CD4-positive, alpha-beta T cell treated with Interleukin-6 at 100 ng/mL for 8 hours (primary cell): ENCODE measurements at places on chromosomes 2 and 18.
A peak's percentile ranks its signal among the peaks of the same experiment; 100 is the strongest.

GRCh38 chr18:42178376-42179080 lies 223.5 kb downstream of the PIK3C3 start:
- no peak for DNase-seq

- DNase-seq: no peak
Observed at GRCh38 chr2:149585166-149585885, 2.2 kb downstream of the MMADHC start.

GRCh38 chr2:136389809-136390208 lies 271.9 kb upstream of the CXCR4 start:
- DNase-seq: no peak

- DNase-seq: no peak
Observed at GRCh38 chr2:148300544-148300943, 279.7 kb downstream of the MBD5 start.

GRCh38 chr2:39991298-39991697 lies 212.2 kb upstream of the THUMPD2 start:
- no peak for DNase-seq

DNA sequence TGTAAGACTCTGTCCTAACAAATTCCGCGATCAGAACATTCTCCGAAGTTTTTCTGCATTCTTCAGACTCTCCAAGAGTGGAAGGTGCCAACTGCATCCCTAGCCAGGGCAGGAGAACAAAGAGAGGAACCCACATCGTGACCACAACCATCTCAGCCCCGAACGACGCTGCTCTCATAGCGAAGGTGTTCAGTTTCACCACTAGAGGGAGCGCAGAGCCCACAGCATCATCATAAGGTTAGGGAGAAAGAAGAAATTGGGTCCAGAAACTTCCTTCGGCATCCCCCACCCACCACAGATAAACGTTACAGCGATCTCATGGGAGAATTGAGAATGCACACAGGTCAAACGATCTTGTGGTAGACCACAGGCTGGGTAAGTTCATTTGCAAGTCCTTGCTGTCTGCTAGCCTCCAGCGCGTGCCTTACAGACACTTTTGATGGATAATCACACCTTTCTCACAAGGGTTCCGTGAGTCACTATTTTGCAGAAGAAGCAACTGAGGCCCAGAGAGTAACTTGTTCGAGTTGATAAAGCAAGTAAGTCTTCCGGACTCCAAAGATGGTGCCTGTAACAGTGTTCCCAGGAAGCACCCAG lies 53.7 kb upstream of the ARL4C start:
- peak; percentile 52 for DNase-seq

DNA sequence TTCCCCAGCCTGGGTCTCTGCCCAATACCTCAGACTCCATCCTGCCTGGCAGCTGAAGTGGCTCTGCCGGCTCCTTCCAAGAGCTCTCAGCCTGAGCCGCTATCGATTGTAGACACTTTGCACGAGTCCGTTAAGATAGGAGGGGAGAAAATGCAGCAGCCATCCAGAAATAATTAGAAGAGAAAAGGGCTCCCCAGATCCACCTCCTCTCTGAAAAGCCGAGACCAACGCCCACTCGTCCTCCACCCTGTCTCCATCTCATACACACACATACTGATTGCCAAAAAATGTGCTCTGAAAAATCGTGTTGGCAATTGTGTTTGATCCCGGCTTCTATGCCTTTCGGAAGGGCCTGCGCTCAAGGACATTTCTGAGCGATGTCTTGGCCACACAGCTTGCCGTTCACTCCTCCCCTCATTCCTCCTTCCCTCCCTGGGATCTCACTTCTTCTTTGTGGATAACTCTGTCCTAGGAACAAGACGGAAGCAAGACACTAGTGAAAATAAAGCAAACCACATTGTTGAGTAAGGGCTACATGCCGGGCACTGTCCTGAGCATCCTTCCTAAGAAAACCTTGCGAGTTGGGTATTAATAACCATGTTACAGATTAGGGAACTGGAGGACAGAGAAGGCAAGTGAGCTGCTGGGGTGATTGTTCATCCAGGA lies 372.8 kb upstream of the MYT1L start:
- DNase-seq: no peak

DNA sequence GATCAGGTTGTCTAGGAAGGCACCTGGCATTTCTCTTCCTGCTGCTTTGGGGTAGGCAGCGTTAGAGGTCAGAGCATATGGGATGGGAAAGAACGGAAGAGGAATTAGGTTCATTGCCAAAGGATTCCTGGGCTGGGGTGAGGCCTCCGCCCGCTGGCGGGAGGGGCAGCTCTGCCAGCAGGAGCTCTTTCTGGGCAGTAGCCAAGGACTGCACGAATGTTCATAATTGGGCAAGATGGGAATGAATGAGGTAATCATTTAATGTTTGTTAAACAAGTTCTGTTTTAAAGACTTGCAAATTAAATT lies 253.9 kb downstream of the AGAP1 start:
- DNase-seq: no peak

DNA sequence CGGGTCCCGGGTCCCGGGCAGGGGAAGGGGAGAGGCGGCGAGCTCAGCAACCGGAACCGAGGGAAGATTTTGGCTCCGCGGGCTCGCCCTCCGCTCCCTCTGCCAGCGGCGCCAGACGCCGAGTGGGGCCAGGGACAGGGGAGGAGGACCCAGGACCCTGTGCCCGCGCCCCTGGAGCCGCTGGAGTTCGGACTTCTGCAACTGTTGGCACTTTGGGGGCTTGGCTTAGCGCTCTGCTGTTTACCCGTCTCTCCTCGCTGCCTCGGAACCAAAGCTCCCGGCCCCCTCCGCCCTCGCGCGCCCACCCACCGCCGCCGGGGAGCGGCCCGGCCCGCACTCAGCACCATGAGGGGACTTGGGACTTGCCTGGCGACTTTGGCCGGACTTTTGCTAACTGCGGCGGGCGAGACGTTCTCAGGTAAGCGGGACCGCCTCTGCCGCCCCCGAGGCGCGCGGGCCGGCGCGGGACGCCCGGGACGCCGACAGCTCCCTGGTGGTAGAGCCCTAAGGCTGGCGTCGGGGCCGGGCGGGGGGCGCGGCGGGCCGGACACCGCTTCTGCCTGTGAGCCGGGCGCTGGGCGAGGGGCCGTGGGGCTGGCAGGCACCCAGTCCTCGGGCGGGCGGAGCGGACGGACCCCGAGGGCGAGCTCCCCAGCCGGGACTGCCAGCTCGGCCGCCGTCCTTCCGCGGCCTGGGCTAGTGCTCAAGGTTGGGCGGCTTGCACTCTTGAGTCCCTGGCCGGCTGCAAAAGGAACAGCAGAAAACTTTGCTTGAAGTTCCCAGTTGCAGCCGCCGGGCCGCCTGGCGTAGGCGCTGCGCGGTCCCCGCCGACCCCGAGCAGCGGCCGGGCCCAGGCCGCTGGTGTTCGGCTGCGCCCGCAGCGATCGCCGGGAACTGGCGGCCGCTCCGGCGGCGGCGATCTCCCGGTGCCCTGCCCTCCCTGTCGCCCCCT lies 634 bp downstream of the PTPRM start:
- DNase-seq: no peak

GRCh38 chr18:55120896-55121295 lies 161.6 kb upstream of the CCDC68 start:
- no peak for DNase-seq
